ENCODE measurements at places on chromosomes 7 and 10.

DNA sequence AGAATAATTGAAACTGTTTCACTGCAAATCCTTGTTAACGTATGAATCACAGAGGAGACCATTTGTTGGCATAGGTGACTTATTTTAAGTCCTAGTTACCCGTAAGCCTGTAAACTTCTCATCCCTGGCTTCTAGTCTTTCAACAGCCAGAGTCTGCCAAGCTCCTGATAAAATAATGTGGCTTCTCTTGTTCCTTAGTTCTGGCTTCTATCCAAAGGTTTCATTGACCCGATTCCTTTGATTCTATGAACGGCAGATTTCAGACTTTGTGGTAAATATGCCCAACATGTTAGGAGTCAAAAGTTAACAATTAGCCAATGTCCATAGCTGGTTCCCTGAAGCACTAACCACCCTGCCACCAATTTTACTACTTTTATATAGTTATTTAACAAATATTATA, 23.3 kb downstream of the DNAH11 start:
- DNase-seq = no peak

- no peak for DNase-seq
Measured at GRCh38 chr10:31808258-31809218, 120.1 kb downstream of the ARHGAP12 start.

- DNase-seq = no peak
Measured at GRCh38 chr7:148079206-148080080, 511.1 kb upstream of the C7orf33 start.

DNA sequence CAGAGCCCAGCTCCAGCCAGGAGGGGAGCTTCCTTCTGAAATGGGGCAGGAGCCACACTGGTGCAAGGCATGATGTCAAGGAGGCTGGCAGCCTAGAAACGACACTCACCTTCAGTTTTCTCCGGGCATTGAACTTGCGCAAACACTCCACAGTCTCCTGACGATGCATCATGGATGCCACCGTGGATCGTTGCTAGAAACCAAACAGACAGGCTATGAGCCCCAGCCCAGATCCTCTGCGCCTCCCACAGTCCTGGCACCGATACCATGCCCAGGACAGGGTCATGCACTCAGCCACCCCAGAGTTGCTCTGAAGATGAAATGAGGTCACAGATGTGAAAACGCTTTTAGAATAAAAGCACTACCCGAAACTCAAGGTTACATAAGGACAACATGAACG, 31.0 kb upstream of the NDST2 start:
- no peak for DNase-seq

GRCh38 chr10:114970515-114970914, 32.5 kb downstream of the TRUB1 start:
- no peak for DNase-seq

Data from stimulated activated CD8-positive, alpha-beta memory T cell treated with anti-CD3 and anti-CD28 coated beads, Interleukin-2, amount 100 ng/mL, for 48 hours (primary cell).